ENCODE measurements at places on chromosomes 3 and 15.

DNA sequence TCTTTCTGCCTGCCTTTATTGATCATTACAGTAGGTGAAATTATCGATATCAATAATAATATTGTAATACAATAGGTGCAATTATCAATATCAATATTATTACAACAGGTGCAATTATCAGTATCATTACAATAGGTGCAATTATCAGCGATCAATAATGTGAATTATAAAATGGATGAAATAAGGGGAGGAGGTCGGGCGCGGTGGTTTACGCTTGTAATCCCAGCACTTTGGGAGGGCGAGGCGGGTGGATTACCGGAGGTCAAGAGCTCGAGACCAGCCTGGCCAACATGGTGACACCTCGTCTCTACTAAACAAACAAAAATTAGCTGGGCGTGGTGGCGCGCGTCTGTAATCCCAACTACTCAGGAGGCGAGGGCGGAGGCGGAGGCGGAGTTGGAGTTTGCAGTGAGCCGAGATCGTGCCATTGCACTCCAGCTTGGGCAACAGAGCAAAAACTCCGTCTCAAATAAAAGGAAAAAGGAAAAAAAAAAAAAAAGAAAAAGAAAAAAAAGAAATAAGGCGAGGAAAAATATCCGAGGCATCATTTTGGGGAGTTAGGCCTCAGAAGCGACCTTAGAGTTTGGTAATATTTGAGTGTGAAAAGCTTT is 611 bp upstream of the BNIP2 start:
- DNase-seq, result peak; percentile 22

GRCh38 chr3:190321789-190322603 is at the start of gene CLDN1:
Gene CLDN1 (minus strand): TSS chr3:190322446. CDS start chr3:190322206, 240 bp downstream.
- peak; percentile 48 for DNase-seq

- no peak for DNase-seq
Measured at GRCh38 chr3:98702166-98702565, 61.0 kb upstream of the ST3GAL6 start.

DNA sequence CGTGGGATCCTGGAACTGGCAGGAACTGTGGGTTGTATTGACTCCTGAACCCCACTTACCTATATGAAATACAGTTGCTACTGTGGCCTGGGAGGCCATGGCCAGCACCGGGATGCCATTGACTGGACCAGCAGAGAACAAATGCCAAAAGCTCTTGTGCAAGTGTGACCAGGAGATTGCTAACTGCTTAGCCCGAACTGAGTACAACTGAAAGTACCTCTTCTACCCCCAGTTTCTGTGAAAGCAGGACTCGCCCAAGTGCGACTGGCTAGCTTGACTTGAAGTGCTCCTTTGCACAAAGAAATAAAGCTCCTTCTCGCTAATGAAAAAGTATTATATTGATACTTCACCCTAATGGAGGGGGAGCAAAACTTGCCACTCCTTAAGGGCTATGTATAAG is 101.3 kb upstream of the ATP11B start:
- DNase-seq, result no peak

DNA sequence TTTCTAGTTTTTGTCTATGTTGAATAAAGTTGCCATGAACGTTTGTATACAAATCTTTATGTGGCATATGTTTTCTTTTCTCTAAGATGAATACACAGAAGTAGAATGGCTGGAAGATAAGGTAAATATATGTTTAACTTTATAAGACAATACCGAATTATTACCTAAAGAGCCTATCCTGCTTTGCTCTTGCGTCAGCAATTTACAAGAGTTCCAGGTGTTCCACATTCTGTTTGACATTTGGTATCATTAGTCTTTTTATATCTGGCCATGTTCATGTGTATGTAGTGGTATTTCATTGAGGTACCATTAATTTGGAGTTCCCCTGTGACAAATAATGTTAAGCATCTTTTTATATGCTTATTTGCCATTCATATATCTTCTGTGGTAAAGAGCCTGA is 74.1 kb upstream of the TRIM42 start:
- DNase-seq, result no peak
